Epithelial cell of proximal tubule (primary cell): ENCODE measurements at places on chromosomes 3 and 15.

- DNase-seq = no peak
Measured at GRCh38 chr3:58519668-58520402, 17.2 kb downstream of the ACOX2 start.

DNA sequence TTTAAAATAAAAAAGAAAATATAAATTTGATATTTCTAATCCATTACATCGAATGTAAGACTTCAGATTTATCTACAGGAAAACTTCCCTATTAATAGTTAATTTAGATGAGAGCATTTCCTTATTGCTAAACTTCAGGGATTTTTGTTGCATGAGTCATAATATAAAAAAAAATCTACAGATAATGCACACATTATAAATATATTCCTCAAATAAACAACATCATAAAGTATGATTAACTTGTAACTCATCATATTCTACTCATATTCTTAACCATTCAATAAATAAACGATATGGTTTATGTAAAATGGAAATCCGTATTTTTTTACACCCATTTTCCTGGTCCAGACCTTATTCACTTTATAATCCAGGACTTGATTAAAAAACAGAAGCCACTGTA lies 477.0 kb downstream of the EPHA3 start:
- DNase-seq = no peak

DNA sequence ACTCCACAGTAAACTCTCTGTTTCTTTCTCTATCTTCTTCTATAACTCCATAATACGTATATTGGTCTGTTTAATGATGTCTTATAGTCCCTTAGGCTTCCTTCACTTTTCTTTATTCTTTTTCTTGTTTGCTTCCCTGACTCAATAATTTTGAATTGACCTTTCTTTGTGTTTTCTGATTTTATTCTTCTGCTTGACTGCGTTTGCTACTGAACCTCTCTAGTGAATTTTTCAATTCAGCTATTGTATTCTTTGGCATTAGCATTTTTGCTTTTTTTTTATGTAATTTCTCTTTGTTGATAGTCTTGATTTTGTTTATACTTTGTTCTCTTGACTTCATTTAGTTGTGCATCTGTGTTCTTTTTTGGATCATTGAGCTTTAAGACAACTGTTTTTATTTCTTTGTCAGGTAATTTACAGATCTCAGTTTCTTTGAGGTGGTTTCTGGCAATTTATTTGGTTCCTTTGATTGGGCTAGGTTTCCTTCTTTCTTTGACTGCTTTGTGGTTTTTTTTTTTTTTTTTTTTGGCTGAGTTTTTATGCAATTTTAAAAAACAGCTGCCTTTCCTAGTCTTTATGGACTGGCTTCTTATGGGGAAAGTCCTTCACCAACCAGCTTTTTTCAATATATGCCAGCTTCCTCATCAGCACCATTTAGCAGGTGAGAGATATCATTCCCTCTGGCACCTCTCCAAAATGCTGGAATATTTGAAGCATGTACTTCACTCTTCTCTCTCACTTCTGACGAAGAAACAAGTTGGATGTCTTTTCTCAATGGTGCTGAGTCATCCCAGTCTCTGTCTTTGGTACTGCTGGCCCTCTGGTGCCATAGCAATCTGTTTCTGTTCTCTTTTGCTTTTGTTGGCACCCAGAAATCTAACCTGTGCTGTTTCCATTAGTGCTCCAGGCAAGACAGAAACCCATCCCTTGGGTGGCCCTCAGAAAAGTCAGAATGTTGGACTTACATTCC lies 17.6 kb downstream of the RSRC1 start:
- no peak for DNase-seq

DNA sequence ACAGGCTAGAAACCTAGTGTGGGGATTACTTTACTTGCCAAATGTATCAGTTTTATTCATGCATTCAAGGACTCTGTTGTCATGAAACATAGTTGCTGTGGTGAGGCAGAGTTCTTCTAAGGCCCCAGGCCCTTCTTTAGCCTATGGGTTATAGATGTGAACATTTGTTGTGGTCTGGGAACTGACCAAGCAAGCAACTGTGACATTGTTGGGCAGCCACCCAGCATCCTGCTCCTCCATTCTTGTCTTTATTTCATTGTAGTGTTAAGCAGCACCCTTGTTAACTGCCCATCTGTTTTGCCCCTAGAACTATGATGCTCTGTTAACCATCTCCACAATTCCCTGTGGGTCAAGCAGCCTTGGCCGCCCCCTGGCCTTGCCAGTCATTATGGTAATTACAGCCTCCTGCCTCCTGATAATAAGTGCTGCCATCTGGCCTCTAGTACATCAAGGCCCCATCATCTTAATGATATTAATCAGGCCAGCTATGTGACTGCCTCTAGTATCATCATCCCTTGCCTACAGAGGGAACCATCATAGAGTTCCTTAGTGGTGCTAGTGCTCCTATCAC lies 12.2 kb upstream of the IFT57 start:
- DNase-seq = no peak

- no peak for DNase-seq
Measured at GRCh38 chr3:60190073-60190472, 1061.2 kb downstream of the FHIT start.

DNA sequence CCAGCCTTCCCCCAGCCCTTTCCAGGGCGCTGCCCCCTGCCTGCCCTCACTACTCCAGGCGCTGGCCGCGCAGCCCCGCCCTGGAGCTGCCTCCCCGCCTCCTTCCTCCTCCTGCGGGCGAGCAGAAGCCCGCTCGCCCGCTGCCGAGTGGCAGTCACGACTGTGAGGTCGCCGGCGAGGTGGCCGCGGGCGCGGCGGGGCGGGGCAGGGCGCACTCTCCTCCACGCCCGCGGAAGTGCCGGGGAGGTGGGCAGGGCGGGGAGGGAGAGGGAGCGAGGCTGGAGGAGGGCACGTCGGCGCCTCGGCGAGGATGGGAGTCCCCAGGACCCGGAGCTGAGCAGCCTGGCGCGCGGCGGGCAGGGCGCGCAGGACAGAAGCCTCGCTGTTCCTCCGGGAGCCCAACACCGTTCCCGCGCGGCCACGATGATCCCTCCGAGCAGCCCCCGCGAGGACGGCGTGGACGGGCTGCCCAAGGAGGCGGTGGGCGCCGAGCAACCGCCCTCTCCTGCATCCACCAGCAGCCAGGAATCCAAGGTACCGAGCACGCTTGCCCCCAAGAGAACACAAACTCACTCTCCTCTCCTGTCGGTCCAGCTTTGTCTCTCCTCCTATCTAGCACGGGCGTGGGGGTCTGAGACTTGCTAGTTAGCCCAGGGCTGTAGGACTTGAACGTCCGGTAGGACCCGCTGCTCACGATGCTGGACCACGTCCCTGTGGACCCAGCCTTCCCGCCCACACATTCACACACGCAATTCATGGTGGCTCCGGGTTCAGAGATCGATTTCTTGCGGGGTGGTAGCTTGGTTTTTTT lies at the start of gene STAC:
STAC (plus strand) TSS at position 284 of the 811 bp plus-strand sequence; CDS start at position 424, 140 bp downstream.
- DNase-seq = no peak
